CD4-positive, alpha-beta T cell treated with Interleukin-17A for 4 hours (primary cell): ENCODE measurements at places on chromosomes 11 and 22.

DNA sequence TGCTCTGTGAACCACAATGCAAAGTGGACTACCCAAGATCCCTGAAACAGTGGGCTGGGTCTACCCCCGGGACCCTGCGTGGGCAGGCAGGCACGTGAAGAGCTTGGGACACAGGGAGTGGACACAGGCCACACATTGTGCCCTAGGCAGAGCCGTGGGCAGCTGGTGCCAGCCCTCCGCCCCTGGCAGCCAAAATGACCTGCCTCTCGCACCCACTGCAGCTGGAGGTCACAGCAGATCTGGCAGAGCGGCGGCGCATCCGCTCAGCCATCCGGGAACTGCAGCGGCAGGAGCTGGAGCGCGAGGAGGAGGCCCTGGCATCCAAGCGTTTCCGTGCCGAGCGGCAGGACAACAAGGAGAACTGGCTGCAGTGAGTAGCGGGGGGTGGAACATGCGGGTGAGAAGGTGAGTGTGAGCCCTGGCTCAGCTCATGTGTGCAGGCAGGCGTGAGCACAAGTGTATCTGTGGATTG lies 6.7 kb downstream of the SMTN start:
- DNase-seq: no peak

GRCh38 chr11:1157341-1157644 lies 460 bp upstream of the MUC5AC start:
- no peak for DNase-seq

GRCh38 chr22:44358709-44359440 lies 46.1 kb upstream of the SHISAL1 start:
- DNase-seq: no peak

- DNase-seq: no peak
Observed at GRCh38 chr22:42848941-42849550, 8.0 kb downstream of the ARFGAP3 start.

- DNase-seq: no peak
Observed at GRCh38 chr11:79404325-79404724, 36.5 kb downstream of the TENM4 start.
